ENCODE measurements at places on chromosomes 2 and 18.

DNA sequence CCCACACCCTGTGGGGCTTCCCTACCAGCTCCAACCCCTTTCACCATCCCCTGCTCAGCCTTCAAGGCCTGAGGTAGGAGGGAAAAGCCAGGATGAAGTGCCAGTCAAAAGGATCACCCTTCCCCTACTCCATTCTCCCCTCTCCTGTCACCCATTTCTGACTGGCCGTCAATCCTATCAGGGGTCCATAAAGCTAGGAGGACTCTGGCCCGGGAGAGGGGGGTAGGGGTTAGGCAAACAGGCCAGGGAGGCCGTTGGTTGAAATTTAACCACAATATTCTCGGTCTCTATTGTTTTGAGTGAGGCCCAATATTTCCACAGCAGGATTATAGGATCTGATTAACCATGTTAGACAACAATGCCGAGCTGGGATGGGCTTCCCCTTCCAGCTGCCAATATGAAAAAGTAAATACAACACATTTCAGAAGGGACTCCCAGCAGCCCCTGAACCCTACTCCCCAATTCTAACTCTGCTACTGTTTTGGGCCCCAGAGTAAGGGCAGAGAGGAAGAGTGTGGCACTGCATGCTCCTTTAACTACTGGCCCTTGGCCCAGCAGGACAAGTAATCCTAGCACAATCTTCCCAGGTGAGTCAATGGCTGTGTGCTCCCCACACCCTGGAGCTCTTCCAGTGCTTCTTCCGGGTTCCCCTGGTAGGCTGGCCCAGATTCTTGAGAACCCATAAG, 10.6 kb upstream of the IHH start:
- DNase-seq, result no peak

DNA sequence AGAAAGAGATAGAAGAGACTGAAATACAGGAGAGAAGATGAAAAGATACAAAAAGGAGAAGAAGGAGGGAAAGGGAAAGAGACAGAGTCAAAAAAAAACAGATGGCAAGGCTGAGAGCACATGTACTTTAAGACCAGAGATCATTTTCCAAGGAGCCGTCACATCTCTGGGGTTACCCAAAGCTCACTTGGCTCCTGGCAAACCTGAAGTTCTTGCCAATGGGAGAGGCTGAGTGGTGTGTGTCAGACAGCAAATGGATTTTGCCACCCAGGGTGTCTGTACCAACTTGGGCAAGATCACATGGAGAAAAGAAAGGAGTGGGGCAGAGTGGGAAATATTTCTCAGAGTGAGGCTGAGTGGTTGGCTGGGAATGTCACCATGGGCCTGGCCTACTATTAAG, 219.3 kb upstream of the TNP1 start:
- DNase-seq, result no peak

DNA sequence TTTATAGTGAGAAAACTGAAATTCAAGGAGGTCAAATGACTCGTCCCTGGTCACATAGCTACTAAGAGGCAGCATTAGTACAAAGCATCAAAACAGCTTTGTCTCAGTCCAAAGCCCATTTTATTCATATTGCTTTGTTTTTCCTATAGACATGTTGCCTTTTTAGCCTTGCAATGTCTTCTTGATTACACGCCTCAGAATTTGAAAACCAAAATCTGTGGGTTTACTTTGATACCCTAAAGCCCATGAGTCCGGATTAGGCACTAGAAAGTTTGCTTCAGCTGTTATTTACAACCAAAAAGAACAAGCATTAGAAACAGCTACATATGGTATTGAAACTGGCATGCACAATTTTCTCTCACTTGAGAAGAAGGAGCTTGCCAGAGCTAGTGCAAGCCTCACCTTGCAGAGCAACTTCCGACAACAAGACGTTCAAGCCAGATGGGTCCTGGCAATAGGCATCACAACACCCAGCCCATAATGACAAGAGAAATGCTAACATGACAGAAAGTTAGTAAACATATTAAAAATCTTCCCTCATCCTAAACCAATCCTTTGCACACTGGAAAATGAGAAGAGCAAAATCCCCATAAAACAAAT, 276.8 kb downstream of the RIT2 start:
- DNase-seq, result no peak

DNA sequence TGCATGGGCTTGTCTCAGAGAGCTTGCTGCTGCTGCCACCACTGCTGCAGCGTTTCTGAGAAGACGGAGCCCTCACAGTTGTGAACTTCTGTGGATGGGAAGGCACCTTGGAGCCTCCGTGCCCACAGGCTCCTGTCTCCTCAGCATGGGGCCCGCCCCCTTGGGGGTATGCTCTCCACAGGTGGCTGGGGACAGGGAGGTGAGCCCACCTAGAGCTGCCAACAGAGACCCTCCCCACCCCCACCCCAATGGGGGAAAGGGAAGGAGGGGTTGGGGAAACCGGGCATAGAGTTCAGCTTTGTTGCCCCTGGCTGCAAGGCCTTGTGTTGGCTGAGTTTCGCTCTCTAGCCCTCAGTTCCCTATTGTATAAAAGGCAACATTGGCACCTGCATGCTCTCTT, 76.1 kb downstream of the INPP4A start:
- DNase-seq, result no peak

DNA sequence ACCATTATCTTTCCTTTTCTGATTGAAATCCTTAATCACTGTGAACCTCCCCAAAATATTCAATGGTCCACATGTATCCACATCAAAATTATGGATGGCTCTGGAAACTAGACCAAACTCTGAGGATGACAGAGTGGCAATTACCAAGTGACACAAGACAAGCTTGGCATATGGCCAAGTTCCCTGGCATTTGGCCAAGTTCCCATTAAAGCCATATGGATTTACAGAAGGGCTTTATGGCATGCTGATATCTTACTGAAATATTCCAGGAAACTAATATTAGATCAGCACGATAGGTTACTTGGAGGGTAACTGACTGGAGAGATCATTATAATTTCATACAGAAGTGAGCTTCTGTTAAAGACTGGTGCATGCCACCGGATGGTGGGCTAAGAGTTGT, 21.9 kb upstream of the CERS6 start:
- DNase-seq, result no peak

GRCh38 chr2:108602422-108602821, 68.2 kb downstream of the LIMS1 start:
- no peak for DNase-seq

GRCh38 chr2:67476809-67477790, 80.0 kb downstream of the ETAA1 start:
- no peak for DNase-seq

GRCh38 chr2:126856403-126856802, 42.3 kb upstream of the TEX51 start:
- no peak for DNase-seq

- no peak for DNase-seq
Measured at GRCh38 chr2:62938126-62938525, 112.5 kb upstream of the OTX1 start.

DNA sequence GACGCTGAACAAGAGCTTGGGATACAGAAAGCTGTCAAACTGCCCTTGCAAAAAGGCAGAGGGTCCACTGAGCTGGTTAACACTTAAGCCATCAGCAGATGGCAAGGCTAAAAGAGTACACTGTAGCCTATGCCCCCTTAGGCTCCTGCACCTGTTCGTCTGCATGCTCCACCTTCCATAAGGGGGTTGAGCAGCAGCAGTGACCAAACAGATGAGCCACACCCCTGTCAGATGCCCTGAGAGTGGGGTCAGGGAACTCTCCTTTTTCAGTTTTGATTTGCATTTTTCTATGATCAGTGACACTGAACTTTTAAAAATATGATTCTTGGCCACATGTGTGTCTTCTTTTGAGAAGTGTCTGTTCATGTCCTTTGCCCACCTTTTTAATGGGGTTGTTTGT, 402.5 kb upstream of the FAM98A start:
- DNase-seq, result no peak

DNA sequence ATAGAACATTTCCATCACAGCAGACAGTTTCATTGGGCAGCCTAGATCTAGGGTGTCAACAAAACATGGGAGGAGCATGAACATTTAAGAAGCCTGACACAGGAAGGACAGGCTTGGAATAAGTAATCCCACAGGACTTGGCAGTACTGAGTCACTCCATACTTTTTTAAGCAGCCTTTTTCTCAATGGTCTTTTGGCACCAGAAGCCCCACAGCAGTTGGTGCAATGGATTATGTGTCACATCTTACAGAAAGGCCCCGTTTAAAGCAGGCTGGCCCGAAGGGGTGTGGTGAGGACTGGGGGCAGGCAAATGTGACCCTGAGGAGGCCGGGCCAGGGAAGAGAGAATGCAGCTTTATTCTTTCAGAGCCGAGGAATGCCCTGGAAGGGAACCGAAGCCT, 26.6 kb downstream of the SPTBN1 start:
- DNase-seq, result no peak

DNA sequence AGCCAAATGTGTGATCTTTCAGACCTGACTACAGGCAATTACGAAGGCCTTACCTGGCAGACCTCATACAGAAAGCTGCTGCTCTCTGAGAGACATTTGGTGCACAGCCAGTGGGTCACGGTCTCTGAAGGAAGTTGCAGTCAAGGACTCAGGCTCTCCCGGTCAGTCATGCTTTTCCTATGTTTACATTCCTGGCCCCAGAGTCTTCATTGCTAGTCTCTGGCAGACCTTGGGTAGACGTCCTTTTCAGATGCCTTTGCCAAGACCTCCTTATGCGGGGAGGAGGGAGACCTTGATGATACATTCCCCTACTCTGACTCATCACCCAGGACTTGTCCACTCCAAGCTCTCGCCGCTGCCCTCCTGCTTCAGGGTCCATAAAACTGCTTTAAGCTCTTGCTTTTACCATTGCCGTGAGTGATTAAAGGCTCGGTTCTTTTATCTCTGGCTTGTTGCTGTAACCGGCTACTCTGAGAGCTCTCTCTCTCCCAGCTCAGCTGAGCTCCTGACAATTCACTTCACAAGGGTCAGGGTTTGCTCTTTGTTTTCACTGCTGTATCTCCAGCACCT, 62.0 kb upstream of the SLC35F5 start:
- no peak for DNase-seq

DNA sequence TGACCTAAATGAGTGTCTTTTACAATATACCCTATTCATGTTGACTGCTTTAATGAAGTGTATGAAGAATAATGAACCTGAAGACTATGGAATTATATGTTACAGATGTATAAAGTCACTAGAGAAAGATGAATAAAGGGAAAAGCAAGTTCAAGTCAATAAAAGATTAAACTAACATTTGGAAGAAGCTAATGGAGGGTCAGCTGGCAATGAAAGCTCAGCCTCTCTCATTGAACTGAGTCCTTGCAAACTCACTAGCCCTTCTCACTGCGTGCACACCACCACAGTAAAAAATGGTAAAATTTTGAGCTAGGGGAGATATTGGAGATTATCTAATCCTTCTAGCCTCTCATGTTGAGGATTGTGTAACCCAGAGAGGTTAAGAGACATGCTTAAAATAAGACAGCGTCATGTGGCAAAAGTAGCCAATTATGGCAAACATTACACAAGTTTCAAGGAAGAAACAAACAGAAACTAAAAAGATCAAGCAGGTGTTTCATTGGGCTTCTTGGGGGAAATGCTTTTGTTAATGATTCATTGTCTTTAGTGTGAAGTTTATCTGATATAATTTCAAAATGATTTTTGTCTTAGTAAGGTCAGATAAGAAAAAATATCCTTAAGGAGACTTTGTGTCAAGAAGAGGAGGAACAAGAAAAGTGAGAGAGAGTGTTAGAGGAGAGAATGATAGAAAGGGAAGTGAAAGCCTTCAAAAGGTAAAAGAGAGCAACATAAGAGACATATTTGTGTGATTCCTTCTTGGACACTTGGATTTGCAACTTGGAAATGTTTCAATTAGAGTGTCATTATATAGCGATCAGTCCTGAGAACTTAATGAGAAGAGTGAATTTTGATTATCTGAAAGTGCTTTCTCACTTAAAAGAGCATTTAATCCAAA, 893.7 kb upstream of the FAM98A start:
- DNase-seq, result no peak

GRCh38 chr18:23422751-23423418, 30.2 kb upstream of the RIOK3 start:
- no peak for DNase-seq

- DNase-seq, result no peak
Measured at GRCh38 chr18:78309307-78309706, 670.3 kb upstream of the SALL3 start.
